Posterior cingulate gyrus (tissue), 11 donors: ENCODE measurements at places on chromosomes 16 and 17.
A peak's percentile ranks its signal among the peaks of the same experiment; 100 is the strongest.

GRCh38 chr16:71937868-71938510 lies 42.7 kb downstream of the IST1 start:
- no peak for DNase-seq

DNA sequence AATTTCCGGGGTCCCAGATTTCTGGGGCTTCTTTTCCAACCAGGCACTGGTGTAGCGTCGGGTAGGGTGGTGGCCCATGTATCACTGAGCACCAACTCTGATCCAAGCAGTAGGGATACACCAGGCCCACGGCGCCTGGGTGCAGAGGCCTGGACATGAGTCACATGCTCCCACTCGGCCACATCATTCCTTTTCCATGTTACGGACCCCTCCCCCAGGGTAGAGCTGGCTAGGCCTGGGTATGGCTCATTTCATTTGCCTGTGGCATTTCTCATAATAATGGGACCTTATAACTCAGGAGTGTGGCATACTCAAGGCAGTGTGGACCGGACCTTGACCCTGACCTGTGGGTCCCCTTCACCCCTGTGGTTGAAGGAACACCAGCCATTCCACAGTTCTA lies 18.0 kb upstream of the NDRG4 start:
- no peak for DNase-seq

DNA sequence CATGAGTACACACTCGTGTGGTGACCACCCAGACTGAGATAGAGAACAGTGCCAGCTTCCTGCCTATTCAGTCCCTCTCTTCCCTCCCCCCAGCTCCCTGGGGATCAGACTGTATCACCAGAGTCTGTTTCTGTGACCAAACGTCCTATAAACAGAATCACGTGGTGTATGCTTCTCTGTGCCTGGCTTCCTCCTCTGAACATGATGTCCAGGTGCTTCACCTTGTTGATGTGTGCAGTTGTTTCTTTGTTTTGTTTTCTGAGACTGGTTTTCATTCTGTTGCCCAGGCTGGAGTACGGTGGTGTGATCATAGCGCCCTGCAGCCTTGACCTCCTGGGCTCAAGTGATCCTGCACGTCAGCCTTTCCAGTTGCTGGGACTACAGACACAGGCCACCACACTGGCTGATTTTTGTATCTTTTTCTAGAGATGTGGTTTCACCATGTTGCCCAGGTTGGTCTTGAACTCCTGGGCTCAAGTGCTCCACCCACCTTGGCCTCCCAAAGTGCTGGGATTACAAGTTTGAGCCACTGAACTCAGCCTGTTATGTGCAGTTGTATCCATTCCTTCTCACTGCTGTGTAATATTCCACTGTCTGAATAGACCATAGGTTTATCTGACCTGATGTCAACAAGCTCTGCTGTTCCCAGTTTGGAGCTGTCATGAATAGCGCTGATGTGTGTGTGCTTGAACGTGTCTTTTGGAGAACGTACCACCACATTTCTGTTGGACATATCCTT lies 28.9 kb upstream of the PRM1 start:
- no peak for DNase-seq

DNA sequence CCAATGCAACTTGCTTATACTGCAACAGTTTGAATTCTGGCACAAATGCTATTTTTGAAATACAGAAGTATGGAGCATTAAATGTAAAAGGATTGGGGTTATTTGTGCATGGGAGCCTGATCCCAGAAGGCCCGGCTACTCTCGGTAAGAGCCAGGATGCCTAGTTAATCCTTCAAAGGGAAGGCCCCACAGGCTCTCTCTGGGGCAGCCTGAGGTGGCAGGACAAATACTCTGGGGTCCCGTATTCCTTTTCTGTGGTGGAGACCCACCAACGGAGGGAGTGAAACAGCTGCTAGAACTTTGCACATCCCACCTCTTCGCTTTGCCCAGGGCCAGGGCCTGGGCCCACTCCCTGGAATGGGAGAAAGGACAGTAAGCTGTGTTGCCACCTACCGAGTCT lies 30.4 kb downstream of the ERN1 start:
- no peak for DNase-seq

DNA sequence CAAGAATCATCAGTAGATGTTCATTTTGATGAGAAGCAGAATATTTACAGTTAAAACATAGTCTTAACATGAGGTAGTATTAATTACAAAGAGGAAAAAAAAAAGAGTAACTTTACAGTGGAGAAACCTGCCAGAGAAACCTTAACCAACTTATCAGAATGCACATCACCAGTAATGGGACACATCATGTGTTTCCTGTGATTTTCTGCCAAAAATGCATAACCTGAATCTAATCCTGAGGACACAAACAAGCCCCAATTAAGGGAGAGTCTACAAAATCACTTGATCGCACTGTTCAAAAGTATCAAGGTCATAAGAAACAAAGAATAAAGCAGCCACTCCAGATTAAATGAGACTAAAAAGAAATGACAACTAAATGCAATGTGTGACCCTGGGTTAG lies 18.2 kb upstream of the QRICH2 start:
- DNase-seq = no peak

GRCh38 chr16:14475370-14476139 lies 154.5 kb downstream of the PARN start:
- no peak for DNase-seq

DNA sequence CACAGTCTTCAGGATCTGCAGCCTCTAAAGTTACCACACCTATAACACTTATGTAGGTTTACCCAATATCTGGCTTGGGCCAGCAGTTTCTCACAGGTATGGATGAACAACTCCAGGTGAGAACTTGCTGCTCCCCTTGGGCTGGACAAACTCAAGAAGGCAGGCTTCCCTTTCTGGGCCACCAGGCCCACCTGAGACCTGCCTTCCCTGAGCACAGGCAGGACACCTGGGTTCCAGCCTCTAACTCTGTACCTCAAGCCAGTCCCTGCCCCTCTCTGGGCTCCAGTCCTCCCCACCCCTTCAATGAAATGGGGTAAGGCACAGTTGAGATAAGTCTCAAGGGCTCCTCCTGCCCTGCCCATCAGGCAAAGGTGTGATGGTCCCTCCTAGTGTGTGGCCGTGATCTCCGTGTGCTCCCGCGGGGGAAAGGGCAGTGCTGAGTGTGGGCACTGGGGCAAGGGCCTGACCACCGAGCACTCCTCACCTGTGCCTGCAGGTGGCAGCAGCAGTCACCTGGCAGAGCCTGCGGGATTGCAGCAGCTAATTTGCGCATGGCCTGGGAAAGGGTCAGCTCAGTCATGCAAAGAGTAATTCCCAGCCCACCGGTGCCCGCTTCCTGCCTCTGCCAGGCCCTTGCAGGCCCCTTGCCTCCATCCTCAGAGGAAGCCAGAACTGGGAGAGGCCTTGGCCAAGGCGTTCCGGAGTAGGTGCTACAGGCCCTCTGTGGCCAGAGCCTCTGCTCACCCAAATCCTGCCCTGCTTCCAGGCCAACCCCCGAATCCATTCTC lies 28.2 kb upstream of the ADGRG1 start:
- DNase-seq = no peak

- no peak for DNase-seq
Measured at GRCh38 chr16:918741-919657, 51.8 kb downstream of the LMF1 start.

GRCh38 chr17:80455336-80455710 lies 21.1 kb downstream of the NPTX1 start:
- DNase-seq = no peak

GRCh38 chr16:69927056-69927757 lies 23.9 kb upstream of the CLEC18A start:
- DNase-seq = peak; percentile 45

DNA sequence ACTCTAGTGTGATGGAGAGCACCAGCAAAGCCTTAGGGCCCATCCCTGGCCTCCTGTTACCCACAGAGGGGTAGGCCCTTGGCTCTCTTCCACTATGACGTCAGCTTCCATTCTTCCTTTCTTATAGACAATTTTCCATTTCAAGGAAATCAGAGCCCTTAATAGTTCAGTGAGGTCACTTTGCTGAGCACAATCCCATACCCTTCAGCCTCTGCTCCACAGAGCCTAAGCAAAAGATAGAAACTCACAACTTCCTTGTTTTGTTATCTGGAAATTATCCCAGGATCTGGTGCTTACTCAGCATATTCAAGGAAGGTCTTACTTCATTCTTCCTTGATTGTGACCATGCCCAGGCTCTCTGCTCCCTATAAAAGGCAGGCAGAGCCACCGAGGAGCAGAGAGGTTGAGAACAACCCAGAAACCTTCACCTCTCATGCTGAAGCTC lies at the start of gene CCL8:
CCL8 (plus strand) TSS at position 397 of the 445 bp plus-strand sequence. CDS start 67 bp downstream, outside the sequence.
- DNase-seq = no peak

DNA sequence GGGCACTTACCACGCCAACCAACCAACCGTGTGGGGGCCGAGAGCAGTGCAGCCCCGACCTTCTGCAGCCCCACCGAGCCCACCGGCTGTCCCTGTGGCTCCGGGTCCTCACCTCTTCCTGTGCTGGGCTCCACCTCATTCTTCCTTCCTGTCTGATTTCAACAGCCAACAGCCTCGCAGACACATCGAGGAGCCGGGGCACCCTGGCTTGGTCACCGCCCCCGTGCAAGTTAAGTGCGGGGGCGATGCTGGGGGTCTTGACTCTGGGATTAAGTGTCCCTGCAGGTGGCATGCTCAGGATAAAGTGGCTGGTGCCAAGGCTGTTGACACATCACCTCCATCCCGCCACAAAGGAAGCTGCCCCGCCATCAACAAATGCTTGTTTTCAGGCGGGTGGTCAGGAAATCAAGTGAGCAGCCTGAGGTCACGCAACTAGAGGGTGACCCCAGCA lies at the start of gene NLRC3:
NLRC3 (minus strand) TSS at position 102 of the 451 bp plus-strand sequence. CDS start 12,367 bp downstream, outside the sequence.
- no peak for DNase-seq

DNA sequence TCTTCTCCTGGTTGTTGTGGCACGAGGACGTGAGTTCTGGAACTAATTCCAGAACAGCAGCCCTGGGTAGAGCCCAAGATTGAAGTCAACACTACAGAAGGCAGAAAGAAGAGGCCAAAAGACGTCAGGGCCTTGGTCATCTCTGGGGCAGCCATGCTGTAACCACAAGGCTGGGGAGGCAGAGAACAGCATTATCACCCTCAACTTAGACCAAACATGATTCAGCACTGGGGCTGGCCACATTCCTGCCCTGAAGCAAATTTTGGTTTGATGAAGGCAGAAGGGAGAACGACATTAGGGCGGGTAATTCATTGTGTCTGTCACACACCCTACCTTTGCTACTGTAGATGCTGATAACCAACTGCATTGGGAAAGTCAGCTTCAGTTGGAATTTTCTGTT lies 9.7 kb upstream of the ALOX15B start:
- DNase-seq = no peak
